ENCODE measurements at places on chromosomes 12 and 14.

- no peak for DNase-seq
Observed at GRCh38 chr14:89564286-89564957, 147.4 kb upstream of the FOXN3 start.

GRCh38 chr12:69686731-69687130 is 12.4 kb downstream of the BEST3 start:
- DNase-seq = no peak

DNA sequence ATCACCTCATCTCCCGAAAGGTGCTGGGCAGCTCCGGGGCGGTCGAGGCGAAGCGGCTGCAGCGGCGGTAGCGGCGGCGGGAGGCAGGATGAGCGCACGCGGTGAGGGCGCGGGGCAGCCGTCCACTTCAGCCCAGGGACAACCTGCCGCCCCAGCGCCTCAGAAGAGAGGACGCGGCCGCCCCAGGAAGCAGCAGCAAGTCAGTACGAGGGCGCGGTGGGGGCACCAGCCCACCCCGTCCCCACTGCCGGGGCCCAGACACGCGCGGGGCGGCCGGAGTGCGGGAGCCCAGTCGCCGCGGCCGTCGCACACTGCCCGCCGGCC is 862 bp downstream of the HMGA2 start:
- DNase-seq = no peak

DNA sequence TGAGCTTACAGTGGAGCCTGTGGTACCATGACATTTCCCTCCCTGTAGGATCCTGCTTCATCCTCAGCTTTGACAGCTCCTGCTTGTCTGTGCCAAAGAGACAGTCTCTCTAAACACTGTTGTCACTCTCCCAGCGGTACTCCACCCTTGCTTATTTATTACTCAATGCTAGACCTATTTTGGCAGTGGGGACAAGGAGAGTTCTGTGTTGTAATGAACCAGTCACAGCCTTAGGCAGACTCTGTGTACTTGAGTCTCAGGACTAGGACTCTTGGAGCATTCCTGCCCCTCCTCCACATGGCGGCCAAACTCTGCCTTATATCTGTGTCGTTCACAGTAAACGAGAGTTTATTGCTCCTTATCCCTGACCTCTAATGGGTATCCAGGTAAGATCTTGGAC is 70.9 kb downstream of the PIK3C2G start:
- no peak for DNase-seq

DNA sequence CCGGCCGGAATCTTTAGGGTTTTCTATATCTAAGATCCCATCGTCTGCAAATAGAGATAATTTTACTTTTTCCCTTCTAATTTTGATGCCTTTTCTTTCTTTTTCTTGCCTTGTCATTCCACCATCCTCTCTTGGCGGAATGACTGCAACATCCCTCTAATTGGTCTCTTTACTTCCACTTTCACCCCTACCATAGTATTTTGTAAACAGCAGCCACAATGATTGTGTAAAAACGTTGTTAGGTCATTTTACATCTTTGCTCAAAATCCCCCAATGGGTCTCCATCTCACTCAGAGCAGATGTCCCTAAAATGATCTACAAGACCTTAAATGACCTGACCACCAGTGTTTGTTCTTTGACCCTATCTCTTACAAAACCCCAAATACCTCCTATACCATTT is 80.0 kb upstream of the STAC3 start:
- no peak for DNase-seq

DNA sequence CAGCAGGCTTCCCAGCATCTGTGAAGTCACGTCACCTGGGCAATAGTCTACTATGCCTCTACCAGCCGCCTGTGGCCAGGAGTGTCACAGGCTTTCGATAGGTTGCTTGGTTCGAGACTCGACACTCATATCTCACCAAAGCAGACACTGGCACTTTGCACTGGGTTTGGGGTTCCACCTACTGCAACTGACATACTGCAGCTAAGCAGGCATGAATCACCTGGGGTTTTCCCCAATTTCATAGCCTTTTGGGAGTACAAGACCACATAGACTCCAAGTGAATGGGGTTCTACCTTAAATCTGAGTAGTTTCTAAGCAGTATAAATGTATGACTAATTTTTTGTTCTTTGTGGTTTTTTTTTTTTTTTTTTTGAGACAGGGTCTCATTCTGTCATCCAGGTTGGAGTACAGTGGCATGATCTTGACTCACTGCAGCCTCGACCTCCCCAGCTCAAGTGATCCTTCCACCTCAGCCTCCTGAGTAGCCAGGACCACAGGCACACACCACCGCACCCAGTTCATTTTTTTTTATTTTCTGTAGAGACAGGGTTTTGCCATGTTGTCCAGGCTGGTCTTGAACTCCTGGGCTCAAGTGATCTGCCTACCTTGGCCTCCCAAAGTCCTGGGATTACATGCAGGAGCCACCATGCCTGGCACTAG is 32.1 kb downstream of the DMAC2L start:
- peak; percentile 93 for DNase-seq

DNA sequence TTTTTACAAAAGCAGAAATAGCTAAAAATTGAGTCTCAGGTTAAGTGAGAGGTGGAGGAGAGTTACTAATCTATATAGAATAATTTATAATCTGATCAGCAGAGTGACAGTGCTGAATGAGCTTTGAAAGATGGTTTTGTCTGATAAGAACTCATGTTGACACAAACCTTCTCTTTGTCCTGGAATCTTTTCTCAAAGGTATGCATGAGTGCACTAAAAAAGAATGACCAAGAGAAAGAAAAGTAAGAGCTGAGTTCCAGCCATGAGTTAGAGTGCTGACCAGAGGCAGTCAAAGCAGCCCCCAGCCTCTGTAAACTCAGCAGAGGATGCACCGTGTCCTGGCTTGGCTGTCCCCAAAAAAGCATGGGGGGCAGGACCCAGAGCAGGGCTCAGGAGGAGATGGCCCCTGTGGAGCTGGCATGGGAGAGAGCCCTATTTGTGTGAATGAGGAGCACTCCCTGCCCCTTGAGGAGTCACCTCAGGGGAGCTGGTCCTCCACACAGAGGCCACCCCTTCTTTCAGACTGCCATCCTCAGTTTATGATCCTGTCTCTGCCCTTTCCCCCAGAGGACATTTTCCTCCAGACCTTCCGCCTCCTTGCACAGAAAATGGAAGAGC is 129.8 kb downstream of the SEC23A start:
- DNase-seq = no peak

GRCh38 chr12:115569345-115570068 is 708.0 kb downstream of the MED13L start:
- no peak for DNase-seq

- DNase-seq = no peak
Observed at GRCh38 chr14:20587489-20588154, at the start of gene RNASE11. Gene RNASE11 (minus strand): TSS chr14:20588001.

DNA sequence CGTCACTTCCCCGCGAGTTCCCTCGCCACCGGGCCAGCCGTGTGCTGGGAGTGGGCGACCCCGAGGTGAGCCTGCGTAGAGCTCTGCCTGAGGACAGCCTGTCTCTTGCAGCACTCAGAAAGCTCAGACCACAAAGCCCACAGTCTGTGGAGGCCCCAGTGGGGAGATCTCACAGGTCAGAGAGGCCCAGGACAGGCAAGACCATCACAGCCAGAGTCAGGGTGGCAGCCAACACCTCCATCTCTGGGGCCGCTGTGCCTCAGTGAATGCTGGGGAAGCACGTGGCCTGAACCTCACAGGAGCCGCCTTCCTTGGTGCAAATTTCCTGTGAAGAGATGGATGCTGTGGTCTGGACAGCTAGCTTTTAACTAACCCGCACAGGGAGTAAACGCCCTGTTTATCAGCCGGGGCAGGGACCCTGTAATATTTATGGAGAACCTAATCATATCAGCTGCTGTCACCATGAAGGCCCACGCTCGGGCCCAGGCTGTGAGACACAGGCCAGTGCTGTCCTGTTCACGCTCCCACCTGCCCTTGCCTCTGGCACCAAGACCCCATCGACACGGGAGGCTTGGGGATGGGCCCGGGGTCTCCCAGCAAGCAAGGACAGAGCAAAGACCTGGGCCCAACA is 56.9 kb downstream of the CDC42BPB start:
- no peak for DNase-seq

DNA sequence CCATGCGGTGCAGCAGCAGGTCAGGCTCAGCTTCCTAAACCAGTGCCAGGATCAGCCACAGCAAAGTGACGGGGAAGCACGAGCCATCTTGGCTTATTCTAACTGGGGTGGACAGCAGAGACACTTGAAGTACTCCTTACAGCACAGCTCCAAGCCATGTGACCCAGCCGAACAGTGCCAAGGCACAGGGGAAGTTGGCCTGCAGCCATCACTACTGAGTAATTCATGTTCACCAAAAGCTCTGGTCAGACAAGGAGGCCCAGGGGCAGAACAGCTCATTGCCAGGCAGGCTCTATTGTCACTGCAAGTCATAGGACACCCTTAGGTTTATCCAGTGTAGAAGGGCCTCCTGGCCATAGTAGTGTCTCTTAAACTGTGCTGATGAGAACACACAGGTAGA is 23.4 kb upstream of the SLC35F4 start:
- no peak for DNase-seq

- no peak for DNase-seq
Observed at GRCh38 chr14:89178800-89179535, 238.1 kb downstream of the FOXN3 start.

DNA sequence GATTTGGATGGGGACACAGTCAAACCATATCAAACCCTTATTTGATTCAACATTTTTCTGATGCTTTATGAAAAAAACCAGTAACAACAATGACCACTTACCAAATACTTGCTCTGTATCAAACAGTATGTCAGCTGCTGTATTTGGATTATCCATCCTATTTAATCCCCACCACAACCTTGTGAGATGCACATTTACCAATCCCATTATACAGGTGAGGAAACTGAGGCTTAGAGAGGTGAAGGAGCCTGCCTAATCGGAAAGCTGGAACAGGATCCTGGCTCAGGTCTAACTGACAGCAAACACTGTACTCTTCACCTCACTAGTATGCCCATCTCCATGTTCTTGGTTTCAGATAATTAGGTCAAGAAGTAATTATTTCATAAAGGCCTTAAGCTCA is 13.8 kb downstream of the CHST11 start:
- DNase-seq = no peak

GRCh38 chr12:78767264-78767981 is 97.2 kb upstream of the SYT1 start:
- no peak for DNase-seq

DNA sequence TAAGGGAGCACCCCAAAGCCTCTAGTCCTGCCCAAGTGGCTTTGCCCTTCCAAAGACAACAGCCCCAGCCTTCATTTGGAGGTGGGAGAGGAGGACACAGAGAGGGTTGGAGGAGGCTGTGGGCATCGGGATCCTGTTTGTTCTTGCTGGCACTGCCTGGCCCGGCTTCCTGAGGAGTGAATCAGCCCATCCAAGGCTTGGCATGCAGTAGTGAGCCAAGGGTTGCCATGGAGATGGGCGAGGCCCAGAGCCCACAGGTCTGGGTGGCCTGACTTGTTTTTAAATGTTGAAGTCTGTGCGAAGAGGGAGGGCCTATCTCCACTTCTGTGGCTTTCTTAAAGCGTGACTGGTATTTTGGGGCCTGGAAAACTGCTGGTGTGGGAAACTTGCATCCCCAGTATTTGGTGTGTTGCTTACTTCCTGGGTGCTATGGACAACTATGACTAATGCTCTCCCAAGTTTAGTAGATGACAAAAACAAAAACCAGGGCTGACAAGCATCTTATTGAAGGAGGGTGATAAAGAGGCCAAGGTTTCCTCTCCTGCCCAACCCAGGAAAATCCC is 15.8 kb downstream of the CD9 start:
- DNase-seq = no peak

DNA sequence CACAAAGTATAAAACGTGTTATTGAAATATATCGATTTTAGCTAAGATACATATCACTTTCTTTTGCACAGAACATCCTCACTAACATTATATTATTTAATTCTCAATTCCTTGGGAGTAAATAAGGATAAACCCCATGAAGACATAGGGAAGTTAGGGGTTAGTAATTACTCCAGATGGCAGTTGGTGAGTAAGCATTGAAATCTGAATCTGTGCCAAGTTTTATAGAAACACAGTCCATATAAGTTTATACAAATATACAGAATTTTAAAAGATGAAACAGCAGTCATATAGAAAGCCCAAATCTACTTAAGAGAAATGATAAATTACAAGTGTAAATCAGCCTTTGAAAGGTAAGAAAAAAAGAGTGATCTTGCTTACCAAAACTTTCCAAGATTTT is 200.4 kb upstream of the SYT10 start:
- no peak for DNase-seq

- no peak for DNase-seq
Observed at GRCh38 chr12:52018433-52019112, 11.8 kb downstream of the TAMALIN start.

DNA sequence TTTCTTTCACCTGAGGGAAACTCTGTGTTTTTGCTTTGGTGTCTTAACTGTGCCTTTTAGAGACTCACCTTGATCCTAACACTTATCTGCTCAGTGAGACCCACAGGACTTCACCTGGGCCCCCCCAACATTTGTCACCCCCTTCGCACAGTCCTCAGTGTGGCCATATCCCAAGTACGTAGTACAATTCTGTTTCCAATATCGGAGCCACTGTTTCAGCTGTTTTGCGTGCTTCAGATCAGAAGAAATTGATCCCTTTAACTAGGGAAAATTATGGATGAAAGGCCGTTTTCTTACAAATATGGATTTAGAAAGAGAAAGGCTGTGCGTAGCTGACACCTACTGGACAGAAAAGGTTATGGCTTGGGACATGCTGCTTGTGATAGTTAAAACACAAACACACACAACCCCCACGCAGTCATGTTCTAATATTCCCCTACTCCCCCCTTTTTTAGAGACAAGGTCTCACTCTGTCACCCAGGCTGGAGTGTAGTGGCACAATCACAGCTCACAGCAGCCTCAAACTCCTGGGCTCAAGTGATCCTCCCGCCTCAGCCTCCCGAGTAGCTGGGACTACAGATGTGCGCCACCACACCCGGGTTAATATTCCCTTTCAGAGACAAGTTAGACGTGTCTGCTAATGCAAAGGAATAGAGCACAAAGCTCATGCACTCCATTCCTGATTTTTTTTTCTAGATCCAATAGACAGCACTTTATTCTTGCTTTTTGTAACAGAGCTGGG is 3.6 kb upstream of the SLC7A8 start:
- peak; percentile 55 for DNase-seq

- no peak for DNase-seq
Observed at GRCh38 chr12:58252914-58253313, 311.5 kb downstream of the ATP23 start.

DNA sequence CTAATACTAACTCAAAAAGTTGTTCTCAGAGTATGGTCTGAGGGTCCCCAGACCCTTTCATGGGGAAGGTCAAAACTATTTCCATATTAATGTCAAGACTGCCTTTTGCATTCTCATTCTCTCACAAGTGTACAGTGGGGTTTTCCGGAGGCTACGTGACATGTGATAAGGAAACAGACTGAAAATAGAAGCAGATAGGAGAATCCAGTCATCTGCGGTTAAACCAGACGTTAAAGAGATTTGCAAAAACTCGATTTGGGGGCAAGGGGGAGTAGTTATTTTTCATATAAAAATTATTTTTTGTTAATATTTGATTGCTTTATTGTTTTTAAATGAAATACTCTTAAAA is 1.0 kb upstream of the NAP1L1 start:
- peak; percentile 74 for DNase-seq

DNA sequence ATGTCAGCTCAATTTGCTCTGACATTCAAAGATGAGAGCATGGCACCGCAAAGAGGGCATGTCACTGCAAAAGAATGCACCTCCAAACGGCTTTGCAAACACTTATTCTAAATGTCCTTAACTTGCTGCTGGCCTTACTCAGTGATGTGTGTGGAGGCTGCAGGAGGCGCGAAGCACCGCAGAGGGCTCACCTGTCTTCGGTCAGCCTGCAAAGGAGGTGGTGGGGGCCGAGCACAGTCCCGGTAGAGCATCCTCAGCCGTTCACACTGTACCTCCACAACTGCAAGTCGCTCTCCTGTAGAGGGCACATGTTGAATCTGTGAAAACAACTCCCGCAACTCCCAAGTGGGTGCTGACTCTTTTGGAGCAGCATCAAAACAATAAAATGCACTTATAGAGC is 93.8 kb downstream of the TRAFD1 start:
- DNase-seq = no peak

Data from activated naive CD4-positive, alpha-beta T cell treated with anti-CD3 and anti-CD28 coated beads for 36 hours (primary cell).